ENCODE measurements at places on chromosomes 6 and 20.

DNA sequence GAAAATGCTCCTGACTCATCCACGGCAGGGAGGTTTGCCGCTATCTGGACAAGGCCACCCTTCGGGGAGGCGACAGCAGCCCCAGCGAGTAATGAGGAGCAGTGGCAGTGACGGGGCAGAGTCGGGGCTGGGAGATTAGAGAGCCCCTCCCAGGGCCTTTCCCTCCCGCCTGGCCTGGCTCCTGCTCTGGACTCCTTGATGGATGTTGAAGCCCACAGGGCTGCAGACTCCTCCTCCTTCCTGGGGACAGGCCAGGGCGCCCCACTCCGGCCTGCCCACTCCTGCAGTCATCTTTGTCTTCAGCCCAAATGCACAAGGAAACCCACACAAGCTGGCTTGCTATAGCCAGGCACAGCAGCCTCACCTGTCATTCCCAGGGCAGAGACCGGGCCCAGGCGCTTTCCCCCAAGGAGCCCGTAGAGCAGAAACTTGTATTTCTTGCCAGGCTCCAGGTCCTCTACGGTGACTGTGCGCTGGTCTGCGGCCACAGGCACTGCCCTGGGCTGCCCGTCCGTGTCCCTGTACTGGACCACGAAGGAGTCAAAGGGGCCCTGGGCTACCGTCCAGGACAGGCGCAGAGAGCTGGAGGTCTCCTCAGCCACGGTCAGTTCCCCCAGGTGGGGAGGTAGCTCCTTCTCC lies 7.7 kb downstream of the CYP21A2 start:
- no peak for DNase-seq

DNA sequence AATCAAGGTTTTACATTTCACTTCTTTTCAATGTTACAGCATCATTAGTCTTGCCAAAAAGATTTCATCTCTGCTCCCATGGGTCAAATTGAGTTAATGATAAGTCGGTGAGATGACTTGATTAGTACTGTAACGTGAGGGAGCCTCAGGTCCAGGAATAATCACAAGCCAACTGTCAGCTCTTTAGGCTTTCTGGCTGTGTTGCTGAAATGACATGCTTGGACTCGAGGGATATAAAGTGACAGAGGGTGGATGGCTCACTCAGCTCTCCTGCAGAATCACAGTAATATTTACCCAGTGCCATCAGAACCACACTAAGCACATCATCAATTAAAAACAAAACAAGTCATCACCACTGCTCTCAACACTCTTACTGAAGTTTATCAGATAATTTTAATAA lies 196.2 kb upstream of the THEMIS start:
- no peak for DNase-seq

DNA sequence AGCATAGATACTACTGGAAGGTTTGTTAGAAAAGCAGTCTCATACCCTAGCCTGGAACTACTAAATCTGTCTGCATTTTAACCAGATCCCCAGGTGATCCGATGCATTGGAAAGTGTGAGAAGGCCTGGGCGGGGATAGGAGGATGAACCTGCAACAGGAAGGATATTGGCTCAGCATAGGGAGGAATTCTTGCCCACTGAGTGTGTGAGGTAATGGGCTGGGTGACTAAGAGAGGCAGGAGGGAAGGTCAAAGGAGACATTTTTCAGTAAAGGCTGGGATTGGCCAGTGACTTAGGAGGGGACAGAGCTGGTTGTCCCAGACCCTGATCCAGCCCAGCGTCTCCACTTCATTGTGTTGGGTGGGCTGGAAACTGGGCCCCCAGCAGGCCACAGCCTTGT lies 191.0 kb upstream of the LRFN2 start:
- DNase-seq, result no peak

- DNase-seq, result no peak
These were observed 409.1 kb upstream of the AGPAT4 start for GRCh38 chr6:161682982-161683381.

GRCh38 chr6:162395181-162395580 lies 332.4 kb downstream of the PRKN start:
- no peak for DNase-seq

All from omental fat pad (tissue), 4 donors.